Small intestine (tissue), 16 donors: ENCODE measurements at places on chromosomes 12 and 14.

GRCh38 chr12:21877293-21877982, 63.8 kb downstream of the ABCC9 start:
- no peak for DNase-seq

- DNase-seq: no peak
These were observed 59.6 kb upstream of the SCN8A start for GRCh38 chr12:51531284-51531977.

DNA sequence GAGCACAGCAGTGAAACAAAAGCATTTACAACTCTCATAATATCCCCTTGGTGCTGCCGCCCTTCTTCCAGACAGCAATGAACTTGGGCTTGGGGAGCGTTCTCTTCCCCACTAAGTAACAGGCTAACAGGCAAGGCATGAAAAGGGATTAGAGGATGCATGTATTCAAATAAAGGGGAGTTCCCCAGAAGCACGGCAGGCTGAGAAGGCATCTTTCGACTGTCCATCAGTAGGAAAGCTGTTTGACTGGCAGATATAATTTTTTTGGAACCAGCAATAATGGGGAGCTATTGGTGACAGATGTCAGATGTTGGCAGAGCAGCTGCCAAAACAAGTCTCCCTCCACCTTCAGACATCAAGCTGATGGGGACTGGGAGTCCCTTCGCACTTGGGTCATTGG, 9.2 kb upstream of the TIGAR start:
- DNase-seq: no peak

DNA sequence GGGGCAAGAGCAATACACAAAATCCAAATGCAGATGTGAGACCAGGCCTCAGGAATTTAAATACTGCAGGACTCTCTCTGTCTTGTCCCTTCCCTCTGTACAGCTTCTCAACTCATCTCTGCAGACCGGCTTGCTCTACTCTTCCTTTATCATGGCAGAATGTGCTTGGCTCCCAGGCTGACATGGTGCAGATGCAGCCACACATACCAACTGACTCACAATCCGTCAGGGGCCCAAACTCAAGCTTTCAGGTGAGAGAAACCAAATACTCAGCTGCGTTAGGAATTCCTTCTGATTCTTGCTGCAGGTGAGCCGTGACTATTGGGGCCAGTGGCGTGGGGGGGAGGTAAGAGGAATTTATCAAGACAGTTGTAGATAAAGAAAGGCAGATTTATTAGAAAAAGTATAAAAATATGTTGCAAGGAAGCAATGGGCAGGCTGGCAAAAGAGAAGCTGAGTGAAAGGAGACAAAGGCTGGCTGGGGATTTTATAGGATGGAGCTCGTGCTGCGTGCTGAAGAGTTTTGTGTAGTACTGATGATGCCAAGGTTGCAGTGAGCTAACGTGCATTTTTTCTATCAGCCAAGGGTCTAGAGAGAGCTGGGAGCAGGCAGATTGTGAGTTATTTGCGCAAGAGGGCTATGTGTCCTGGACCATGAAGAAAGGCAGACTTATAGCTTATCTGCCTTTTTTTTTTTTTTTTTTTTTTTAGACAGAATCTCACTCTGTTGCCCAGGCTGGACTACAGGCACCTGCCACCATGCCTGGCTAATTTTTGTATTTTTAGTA, 5.0 kb upstream of the LGALS3 start:
- no peak for DNase-seq

GRCh38 chr12:26833743-26834490, 923 bp upstream of the ITPR2 start:
- peak; percentile 68 for DNase-seq

- DNase-seq: no peak
These were observed 179.7 kb downstream of the PDZRN4 start for GRCh38 chr12:41367726-41368405.

- DNase-seq: no peak
These were observed 27.3 kb upstream of the ADIPOR2 start for GRCh38 chr12:1663440-1664132.

DNA sequence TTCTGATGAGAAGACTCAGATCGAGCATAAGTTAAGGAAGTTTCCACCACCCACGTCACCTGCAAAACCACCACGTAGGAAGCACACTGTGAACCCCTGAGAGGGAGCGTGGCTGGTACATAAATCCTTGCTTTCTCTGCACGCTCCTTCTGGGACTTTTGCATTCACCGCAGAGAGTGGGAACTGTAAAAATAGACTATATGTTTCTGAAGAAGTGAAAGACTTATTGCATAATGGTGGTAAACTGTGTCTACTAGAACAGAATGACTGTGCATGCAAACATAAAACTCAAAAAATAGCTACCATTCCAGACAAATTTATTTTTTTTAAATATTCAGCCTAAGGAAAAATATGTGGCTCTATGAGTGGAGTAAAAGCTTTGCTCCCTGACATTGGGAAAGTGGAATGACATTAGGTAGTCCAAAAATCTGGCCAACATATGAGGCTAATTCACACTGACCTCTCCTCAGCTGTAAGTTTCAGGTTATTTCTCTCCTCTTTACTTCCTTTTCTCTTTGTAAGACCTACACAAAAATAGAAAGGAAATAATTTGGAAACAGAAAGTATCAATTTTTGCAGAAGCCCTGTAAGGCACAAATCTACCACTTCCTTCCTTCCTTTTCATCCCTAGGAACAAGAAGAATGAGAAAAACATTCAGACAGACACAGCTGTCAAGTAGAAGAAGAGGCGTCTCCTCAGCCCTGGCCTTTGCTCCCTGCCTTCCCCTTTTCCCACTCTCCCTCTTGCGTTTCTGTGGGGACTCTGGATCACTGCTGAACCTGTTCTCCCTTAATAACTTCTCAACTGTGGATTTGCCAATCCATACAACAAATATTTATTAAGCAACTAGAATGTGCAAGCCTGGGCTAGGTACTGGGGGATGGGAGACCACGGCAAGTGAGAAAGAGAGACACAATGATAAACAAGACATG, 264.3 kb upstream of the FOXN3 start:
- peak; percentile 56 for DNase-seq

DNA sequence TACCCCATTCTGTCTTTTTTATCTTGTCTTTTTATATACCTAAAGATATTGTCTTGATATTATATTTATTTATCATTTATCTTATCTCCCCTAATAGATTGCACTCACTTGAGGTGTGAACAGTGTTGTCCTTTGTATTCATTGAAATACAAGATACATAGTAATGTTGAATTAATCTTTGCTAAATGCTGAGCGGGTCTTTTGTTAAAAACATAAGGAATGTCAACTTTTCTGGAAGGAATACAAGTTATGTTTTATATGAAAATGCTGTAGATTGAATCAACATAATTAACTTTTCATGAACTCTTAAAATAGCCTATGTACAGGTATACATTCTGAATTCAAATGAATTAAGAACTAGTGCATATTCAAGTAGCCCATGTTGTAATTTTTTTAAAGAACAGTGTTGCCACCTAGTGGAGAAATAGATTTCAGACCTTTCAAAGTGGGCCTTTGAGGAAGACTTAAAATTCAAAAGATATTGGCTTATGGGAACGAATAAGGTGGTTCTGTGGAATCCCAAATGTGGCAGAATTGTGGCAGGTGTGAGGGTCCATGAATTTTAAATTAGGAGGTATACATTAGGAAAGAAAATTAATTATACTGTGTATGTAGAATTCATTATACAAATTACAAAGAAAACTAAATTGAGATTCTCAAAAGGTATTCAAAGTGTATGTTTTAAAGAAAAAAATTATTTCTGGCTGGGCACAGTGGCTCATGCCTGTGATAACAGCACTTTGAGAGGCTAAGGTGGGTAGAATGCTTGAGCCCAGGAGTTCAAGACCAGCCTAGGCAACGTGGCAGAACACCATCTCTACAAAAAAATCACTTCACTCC, 19.1 kb downstream of the BBOF1 start:
- peak; percentile 77 for DNase-seq

- no peak for DNase-seq
These were observed 871.6 kb upstream of the MDGA2 start for GRCh38 chr14:48546996-48547395.

DNA sequence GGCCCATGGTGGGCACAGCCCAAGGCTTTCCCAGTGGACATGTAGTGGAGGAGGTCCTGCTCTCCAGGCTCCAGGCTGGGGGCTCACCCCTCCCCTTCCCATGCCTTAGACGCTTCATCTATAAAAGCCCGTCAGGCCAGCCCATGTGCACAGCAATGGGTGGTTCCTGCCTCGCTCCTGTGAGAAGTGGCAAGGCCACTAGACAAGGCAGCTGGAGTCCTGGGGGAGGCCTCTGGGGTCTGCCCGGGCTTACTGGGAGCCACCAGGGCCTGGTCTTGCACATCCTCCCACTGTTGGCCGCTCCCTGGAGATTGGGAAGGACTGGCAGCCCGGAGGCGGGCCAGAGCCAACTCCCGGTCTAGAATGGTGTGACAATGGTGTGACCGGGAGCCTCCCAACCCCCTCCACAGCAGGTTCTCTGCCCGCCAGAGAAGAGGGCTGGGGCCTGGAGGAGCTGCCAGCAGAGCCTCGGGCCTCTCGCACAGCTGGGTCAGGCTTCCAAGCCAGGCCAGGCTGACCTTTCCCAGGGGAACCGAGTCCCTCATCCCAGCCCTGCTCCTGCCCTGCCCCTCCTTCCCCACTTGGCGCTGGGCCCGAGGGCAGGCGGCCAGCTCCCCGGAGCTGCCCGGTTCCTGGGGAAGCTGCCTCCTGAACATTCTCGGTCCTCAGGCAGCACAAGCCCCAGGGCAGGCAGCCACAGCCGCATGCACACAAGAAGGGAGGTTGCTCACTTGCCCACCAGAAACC, 97.9 kb downstream of the RFLNA start:
- no peak for DNase-seq

GRCh38 chr12:31876568-31877424, 82.4 kb upstream of the RESF1 start:
- DNase-seq: no peak

- DNase-seq: peak; percentile 86
These were observed 127.0 kb downstream of the ERC1 start for GRCh38 chr12:1117970-1118563.

DNA sequence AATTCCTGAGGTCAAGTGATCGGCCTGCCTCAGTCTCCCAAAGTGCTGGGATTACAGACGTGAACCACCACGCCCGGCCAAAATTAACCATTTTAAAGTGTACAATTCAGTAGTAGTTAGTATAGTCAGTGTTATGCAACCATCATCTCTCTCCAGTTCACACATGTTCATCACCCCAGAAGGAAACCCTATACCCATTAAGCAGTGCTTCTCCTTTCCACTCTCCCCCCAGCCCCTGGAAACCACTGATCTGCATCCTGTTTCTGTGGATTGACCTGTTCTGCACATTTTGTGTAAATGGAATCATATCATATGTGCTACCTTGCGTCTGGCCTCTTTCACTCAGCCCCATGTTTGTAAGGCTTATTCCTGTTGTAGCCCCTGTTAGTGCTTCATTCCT, 52.2 kb downstream of the PHETA1 start:
- no peak for DNase-seq

- DNase-seq: no peak
These were observed 200.5 kb upstream of the PRICKLE1 start for GRCh38 chr12:42789808-42790760.

GRCh38 chr12:58086006-58086405, 144.6 kb downstream of the ATP23 start:
- DNase-seq: no peak

DNA sequence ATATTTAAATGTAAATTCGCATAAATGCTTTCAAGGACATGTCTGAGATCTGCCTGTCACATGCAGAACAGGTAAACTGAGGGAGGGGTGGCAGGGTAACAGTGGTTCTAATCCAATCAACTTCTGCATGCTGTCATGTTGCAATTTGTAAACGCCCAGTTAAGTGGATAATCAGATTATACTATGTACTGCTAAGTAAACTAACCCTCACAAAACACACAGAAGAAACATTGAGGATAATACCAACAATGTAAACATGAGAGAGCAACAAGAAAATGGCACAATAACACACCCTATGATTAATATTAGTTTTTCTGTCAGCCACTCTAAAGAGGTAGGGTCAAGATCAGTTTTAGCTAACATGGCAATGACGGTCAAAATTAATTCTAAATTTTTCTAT, 123.7 kb downstream of the KIF21A start:
- DNase-seq: no peak

- peak; percentile 60 for DNase-seq
These were observed 5.9 kb downstream of the FOXA1 start for GRCh38 chr14:37588956-37589714.

DNA sequence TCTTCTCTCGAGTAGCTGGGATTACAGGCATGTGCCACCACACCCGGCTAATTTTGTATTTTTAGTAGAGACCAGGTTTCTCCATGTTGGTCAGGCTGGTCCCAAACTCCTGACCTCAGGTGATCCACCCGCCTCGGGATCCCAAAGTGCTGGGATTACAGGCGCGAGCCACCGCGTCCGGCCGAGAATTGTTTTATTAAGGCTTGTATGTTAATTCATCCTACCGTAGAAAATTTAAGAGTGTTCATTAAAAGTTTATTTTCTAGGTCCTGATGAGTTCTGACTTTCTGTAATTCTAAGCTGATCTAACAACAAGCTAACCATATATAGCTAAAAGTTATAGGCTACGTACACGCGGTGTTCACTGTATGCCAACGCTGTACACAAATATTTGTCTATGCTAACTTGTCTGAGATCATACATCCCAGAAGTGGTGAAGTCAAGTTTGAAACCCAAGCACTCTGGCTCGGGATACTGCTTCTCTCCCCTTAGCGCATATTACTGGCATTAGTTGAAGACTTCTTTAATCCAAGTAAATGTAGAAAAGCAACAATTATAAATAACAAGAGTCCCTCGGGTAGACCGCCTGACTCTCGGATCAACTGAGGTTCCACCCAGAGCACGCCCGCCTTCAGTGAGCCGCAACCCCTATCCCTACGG, 570 bp upstream of the MRPS35 start:
- peak; percentile 60 for DNase-seq

- peak; percentile 13 for DNase-seq
These were observed 100.5 kb downstream of the VEZT start for GRCh38 chr12:95318071-95318545.

- no peak for DNase-seq
These were observed 85.5 kb upstream of the PTPRB start for GRCh38 chr12:70722584-70723343.

DNA sequence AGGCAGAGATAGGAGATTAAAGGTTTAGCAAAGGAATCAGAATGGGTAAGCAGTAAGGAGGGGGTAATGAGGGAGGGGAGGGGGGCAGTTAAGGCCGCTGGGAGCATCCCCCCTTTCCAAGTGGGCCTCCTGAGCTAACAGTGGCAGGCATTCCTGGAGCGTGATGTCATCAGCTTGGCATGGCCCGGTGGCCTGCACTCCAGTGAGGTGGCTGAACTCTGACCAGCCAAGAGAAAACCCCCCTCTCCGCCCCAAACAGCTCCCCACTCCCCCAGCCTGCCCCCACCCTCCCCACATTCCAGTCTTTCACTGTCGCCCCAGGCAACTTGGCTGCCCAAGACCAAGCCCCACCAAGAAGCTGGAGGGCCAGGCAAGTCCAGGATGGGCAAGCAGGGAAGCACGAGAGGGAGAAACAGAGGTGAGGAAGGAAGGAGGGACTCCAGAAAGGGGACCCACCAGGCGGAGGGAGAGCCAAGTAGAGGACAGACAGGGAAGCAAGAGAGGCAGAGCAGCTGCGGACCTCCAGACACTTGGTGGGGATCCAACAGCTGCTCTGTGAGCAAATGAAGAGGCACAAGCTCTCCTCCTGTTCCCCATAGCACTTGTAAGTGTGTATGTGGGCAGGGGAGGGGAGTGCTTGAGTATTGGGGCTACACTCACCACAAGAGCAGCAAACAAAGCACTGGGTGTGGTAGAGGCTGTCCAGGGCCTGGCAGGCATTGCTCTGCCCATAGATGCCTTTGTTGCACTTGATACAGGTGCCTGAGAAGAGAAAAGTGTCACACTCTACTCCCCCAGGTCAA, 4.5 kb downstream of the AJUBA start:
- peak; percentile 93 for DNase-seq

- DNase-seq: peak; percentile 12
These were observed 46.5 kb upstream of the SAV1 start for GRCh38 chr14:50714450-50715073.

GRCh38 chr14:103593577-103593976, 30.8 kb downstream of the COA8 start:
- DNase-seq: no peak
